ENCODE measurements at places on chromosomes 11 and 22.

DNA sequence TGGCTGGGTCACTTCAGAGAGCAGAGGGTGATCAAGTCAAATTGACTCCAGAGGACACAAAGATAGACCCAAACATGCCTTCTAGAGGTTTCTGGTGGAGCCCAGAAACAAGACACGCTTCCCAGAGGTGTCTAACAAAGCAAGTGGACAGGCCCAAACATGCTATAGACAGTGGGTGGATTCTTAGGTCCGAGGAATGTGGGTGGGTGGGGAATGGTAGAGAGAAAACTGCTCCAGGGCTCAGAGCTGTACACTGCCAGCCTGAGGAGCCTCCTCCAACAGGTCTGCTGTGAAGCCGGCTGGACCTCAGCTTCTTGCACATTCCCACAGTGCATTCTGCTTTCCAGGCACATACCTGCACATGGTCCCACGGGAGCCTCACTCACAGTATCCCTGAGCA lies 116.8 kb upstream of the NECTIN1 start:
- no peak for DNase-seq

- DNase-seq = peak; percentile 24
These were observed 2.5 kb downstream of the IL17REL start for GRCh38 chr22:50009765-50010675.

DNA sequence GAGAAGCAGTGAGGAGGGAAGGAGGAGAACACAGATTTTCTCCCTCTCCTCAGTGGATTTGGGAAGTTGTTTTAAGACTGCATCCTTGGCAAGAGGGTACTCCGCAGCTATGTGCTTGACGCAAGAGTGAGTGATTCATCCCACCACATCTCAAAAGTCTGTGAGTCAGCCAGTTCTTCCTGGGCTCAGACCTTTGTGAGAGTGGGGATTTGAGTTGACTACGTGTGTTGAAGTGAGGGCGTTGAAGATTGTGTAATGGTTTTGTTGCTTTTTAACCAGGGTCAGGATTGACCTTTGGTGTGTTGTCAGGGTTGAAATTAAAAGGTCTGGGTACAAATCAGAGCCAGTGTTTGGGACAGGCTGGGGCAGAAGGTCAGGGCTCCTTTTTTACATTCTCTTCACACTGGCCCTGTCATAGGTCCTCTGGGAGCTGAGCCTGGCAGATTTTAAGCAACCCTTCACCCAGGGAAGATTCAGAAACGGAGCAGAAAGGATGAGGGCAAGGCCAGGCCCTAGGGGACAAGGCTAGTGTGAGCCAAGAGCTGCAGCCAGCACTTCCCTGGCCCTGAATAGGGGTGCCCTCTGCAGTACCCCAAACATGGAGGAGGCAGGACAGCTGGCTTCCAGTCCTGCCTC lies 4.2 kb upstream of the C11orf86 start:
- DNase-seq = no peak

DNA sequence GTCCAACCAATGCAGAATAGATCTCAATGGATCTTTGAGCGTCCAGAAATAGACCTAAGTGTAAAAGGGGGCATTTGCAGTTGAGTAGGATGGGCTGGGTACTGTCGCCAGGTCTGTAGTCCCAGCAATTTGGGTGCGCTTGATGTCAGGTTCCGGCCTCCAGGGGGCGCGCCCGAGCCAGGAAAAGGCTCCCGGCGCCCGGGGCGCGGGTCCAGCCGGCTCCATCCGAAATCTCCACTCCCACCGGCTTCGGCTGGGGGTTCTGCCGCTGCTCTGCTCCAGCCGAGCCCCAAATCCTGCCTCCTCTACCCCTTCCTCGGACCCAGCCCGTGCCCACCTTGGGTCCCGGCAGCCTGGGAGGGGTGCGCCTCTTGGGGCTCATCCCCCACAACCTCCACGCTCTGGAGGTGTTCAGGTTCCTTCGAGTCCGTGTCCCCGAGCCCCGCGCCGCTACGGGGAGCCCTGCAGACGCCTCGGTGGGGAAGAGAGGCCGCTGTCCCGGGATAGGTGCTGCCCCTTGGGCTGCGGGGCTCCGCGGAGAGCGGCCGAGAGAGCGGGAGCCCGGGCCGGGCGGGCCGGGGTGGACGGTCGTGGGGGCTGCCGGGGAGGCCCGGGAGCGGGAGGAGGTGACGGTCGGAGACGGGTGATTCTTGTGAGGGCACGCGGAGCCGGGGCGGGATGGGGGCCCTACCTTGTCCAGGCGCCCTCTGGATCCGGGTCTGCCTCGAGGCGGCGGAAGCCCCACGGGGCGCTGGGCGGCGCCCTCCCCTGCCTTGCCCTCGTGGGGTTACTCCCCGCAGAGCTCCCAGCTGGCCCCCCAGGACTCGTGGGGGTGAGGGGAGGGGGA lies 13.0 kb upstream of the CYB5R3 start:
- no peak for DNase-seq

- no peak for DNase-seq
These were observed 875 bp downstream of the TCP11L1 start for GRCh38 chr11:33040033-33040861.

Measured in left colon (tissue), 2 donors.